Stimulated activated CD4-positive, alpha-beta T cell treated with anti-CD3 and anti-CD28 coated beads, Interleukin-2, amount 100 ng/mL, for 24 hours (primary cell): ENCODE measurements at places on chromosomes 3 and 15.
A peak's percentile ranks its signal among the peaks of the same experiment; 100 is the strongest.

DNA sequence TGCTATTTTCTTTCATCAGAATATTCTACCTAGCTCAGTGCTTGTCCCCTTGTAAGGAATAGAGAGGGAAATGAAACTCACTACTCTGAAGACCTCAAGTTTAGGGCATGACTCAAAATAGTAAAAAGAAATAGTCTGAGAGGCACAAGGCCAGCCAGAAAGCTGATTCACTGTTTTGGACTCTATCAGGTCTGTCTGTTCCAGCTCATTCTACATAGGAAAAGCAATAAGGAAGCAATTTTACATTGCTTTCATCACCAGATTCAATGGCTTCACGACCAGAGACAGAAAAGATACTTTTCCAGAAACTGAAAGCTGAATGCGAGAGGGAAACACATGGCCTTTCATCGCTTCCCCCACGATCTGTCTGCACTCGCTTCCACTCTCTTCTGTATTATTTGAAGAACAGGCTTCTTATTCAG is 276.0 kb downstream of the GBE1 start:
- DNase-seq, result no peak

GRCh38 chr3:138479438-138479863 is 45.0 kb downstream of the ESYT3 start:
- DNase-seq, result no peak

GRCh38 chr15:84878504-84878903 is 6.0 kb upstream of the SLC28A1 start:
- DNase-seq, result peak; percentile 75

- no peak for DNase-seq
Observed at GRCh38 chr3:31495971-31496665, 36.6 kb upstream of the STT3B start.

DNA sequence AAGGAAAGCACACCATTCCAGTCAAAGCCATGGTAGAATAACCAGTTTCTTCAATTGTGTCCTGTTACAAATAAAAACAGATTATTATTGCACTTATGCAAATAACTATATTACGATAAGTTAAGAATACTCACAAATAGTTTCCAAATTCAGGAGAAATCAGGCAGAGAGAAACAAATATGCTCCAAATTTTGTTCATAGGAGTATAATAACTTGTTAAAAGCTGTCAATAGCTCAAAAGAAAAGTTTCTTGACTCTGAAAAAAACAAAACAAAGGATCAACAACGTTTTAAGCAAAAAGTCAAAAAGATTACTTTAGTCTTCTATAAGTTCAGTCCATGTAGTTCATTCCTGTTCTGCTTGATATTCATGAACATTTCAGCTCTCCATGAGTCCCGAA is 59.7 kb upstream of the BDH1 start:
- DNase-seq, result no peak

DNA sequence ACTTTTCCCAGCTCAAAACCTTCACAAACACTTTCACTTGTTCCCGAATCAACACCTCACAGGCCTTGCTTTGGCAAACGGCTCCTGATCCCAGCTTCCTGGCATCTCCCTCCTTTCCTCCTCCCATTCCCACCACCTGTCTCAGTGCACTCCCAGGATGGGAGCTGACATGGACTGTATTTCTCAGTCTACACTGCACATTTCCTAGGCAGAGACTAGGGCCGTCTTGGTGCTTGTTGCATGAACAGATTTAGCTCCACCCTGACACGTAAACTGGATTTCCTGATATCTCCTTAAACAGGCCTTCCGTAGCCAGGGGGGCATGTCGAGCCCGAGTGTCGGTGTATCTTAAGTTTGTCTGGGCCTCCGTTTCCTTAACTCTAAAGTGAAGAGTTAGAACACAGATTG is 790 bp upstream of the WHAMM start:
- DNase-seq, result no peak

- DNase-seq, result no peak
Observed at GRCh38 chr3:62361261-62361660, 12.1 kb downstream of the FEZF2 start.
